GM23248 (cell line): ENCODE measurements at places on chromosomes 4 and X. TPM values are rescaled to one million over a fixed set of nuclear protein-coding genes. Genes with fewer than 3 reads are reported as not detected.

Gene GPR143
- not detected in 2 replicates for polyA plus RNA-seq

Gene NLGN4X
- not detected in 2 replicates for polyA plus RNA-seq

Gene RASSF6
- polyA plus RNA-seq = not detected in 2 replicates

Gene FAM149A
- 0.94 and 1.2 TPM in 2 replicates for polyA plus RNA-seq

Gene DMRTC1B
- not detected in 2 replicates for polyA plus RNA-seq

Gene PNCK
- polyA plus RNA-seq = not detected in 2 replicates

Gene POU4F2
- polyA plus RNA-seq = not detected in 2 replicates

Gene NPY2R
- polyA plus RNA-seq = not detected in 2 replicates

Gene SPATA18
- polyA plus RNA-seq = 12.5 and 13.7 TPM in 2 replicates

Gene CT45A5
- not detected in 2 replicates for polyA plus RNA-seq

Gene RAB40A
- polyA plus RNA-seq = 0.16 and 0.34 TPM in 2 replicates

DNA sequence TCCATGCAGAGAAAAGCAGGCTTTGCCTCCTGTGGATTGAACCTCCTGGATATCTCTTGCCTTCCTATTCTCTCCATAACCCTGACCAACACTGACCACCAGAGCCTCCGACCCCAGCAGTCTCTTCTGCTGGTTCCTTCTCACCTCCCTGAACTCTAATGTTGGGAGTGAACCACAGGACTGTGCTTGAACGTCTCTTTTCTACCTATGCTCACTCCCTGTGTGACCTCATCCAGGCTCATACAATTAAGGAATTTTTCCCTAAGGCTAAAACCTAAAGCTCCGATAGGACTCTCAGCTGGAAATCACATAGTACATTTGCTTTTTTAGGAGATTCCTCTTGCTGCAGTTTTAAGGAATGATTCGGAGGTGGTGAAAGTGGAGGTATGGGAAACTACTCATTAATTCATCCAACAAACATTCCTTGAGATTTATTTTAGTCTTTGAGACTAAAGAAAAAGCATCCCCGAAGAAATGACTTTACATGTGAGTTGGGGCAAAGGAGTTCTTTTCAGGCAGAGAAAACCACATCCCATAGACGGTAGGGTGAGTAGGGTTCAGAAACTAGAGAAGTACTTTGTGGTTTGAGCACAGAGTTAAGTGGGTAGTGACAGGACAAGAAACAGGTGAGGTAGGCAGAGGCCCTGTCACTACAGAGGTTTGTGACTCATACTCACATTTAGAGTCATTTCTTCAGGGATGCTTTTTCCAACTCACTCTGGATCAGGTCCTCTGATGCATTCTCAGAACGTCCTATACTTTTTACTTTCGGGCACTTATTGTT is 30.8 kb downstream of the NDNF start:
- DNase-seq = no peak

- DNase-seq = no peak
These were observed 2.3 kb downstream of the FAM47C start for GRCh38 chrX:37010496-37010895.

DNA sequence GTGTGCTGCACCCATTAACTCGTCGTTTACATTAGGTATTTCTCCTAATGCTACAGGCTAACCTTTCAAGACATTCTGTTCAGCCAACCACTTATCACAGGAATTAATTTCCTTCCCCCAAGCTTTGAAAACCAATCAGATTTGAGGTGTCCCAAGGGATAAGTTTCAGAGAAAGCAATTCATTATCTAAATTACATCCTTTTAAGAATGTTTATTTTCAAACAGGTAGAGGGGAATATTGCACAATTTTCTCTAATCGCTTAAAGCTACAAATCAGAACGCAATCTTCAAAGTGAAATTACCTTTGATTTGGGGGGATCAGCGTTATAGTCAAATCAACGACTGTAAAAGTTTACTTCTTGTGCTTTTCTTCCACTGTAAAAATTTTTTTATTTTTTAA is 1.6 kb downstream of the CLOCK start:
- DNase-seq = peak; percentile 34

DNA sequence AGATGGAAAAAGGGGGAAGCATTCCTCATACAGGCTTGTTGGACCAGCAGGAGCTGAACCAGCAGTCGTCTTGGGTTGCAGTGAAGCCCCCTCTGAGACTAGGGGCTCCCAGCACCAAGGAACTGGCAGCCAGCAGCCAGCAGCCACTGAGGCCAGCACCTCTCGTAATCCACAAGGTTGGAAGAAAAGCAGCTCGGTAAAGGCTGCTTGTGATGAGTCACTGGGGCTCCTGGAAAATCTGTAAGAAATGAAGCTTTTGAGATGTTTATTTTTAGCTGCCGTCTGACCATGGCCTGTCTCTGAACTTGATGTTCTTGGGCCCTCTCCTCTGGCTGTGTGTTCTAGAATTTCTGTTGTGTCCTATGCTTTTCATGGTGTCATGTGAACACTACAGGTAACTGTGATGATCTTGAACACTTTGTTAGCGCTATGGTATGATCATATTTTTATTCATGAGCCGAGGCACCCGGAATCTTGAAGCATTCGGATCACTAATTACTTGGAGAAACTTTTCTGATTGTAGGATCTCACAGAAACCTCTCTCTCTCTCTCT is 18.6 kb downstream of the CLCN4 start:
- peak; percentile 74 for DNase-seq

DNA sequence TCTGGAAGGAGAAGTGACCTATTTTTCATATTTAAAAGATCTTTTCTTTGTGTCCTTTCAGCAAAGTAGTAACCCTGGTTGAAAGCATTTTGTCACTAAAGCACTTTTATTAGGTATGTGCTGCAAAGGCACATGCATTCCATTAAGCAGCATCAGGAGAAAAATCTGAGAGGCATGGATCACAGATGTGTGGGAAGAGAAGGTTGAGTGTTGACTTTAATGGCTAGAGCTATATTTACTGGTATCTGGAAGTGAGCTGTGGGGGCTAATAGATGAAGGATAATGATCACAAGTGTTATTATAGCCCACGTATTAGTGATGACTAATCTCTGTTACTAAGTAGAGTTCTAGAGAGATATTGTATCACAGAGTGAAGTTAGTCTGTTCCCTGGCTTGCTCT is 1520.7 kb downstream of the ARAP2 start:
- no peak for DNase-seq

DNA sequence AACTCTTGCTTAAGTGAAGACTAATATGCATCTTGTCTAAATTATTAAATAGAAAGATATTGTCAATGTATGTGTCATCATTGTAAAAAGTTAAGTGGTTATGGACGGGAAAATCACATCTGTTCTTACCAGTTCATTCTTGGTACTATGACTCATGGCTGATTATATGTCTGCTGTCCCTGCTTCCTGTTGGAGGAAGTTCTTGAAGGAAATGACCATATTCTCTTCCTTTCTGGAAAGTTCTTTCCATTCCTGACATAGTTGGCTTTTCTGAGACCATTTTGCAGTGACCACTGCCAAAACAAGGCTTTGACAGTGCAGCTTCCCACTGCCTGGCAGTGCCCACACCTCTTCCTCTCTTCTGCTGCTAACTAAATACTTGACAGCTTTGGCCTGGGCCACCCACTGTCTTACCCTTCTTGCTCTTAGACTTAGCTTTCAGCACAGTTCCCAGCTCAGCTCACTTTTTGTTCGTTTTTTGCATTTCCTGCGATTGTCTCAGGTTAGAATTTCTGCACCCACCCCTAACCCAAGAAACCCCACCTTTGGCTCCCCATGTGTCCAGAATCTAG is 13.2 kb upstream of the CLDN24 start:
- DNase-seq = peak; percentile 94

GRCh38 chr4:48546336-48546735 is 56.3 kb downstream of the ZAR1 start:
- DNase-seq = peak; percentile 67

DNA sequence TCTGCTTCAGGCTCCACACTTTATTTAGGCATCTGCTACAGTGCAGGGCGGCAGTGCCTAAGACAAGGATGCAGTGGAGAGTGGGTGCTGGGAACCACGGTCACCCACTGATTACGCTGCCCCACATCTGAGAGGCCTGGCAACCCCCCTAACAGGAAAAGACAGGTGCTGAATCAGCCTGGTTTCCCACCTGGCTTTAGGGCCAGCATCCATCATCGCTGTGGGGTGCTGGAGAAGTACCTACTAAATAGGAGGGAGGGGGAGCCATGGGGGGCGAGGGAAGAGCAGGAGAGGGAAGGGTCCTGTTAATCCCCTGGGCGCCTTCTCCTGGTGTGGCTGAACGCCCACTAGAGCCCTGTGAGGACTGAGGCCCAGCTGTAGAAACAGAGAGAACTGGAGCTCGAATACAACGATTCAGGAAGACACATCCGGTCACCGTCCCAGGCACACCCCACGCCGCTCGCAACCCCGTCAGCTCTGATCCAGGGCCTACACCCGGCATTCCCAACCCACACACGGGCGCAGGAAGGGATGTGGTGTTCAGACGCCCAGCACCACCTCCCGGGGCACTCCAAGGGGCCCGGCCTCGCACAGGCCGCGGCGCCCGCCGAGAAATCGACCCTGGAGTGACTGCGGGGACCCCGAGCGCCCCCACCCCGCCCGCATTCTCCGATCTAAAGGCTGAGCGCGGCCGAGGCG is 554 bp downstream of the DCTD start:
- peak; percentile 90 for DNase-seq

- DNase-seq = no peak
These were observed 625.7 kb downstream of the FAT4 start for GRCh38 chr4:125940426-125940825.

DNA sequence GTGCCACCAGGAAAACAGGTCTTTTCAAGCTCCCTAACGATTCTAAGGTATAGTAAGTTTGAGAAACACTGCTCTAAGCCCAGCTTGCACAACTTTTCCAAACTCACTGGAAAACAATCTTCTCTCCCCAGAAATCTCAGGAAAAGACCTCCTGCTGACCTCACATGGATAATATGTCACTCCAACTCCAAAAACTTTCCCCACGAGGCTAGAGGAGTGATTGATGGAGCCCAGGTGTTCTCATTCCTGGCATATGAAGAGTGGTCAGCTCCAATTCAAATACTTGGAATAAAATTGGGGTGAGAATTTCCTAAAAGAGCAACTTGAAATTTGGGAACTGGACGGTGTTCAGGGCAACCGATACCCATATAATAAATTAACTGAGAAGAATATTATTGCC is 299.9 kb downstream of the PPP4R3C start:
- no peak for DNase-seq

- DNase-seq = no peak
These were observed 279.8 kb upstream of the MAGEB18 start for GRCh38 chrX:25858273-25858880.

- no peak for DNase-seq
These were observed 117.3 kb downstream of the C4orf51 start for GRCh38 chr4:145797278-145797677.

GRCh38 chr4:186170966-186171365 is 20.4 kb upstream of the CYP4V2 start:
- DNase-seq = no peak

DNA sequence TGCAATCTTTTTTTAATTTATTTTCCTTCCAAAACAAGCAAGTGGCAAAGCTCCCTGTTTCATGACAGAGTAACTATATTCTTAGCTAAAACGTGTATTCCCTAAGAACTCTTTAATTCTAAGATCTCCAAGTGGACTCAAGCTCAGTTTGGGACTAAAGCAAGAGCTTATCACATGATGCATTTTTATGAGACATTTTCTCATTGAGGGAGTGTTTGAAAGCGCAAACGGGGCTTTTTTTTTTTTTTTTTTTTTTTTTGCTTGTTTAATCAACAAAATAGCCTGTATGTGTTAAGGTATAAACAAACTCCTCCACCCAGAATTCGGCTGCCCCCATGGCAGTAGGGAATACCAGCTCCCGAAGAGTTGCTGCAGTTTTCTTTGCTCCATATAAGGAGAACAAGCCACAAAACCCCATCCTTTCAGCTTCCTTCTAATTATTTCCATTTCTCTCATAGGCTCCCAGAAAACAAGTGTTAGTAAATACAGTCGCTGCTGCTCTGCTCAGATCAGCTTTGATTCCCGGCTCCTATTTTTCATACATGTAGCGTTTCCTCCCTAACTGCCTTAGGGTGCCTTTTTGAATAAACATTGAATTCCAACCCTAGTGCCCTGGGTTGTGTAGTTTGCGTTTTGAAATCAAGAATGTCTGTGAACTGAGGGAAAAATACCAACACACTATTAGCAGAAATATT is 669 bp upstream of the PPARGC1A start:
- no peak for DNase-seq

GRCh38 chrX:136941396-136942337 is 61.1 kb upstream of the RBMX start:
- DNase-seq = no peak

GRCh38 chr4:169540774-169541173 is 71.6 kb downstream of the NEK1 start:
- DNase-seq = peak; percentile 33

GRCh38 chr4:82620126-82620735 is 58.4 kb upstream of the TMEM150C start:
- no peak for DNase-seq

DNA sequence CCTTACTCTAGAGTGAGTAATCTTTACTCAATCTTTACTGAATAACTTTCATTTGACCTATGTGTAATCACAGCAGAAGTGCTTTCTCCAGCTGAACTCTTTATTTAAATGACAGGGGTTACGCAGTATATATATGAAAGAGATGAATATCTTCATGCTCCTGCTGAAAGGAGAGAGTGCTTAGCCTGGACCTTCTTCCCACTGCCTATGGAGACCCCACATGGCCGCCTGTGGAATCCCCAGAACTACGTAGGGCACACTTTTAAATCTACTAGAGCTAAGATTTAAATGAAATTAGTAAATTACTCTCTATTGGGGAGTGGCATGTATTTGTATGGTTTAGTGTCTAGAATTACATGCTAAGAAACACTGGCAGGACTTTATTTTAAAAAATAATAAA is 391.2 kb downstream of the ANKRD50 start:
- DNase-seq = peak; percentile 24

GRCh38 chr4:181870326-181870725 is 372.9 kb upstream of the TENM3 start:
- DNase-seq = no peak

DNA sequence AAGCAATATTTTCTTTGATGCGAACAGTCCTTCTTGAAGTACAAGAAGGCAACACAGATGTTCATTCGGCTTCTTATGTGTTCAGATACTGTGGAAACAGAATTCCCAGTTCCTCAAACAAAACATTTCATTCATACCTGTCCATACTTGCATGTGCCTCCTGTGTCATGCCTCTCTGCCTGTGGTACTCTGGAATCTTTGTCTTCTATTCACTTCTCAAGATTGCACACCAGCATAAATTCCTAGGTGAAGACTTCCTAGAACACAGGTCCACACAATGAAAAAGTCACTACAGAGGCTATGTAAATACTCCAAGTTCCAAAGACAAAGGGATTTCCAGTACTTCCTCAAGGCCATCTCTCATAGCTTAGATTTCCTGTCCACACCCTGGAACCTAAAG is 367.2 kb downstream of the AFF2 start:
- DNase-seq = no peak

- DNase-seq = no peak
These were observed 192.4 kb upstream of the NEIL3 start for GRCh38 chr4:177117256-177117655.

GRCh38 chr4:144819591-144819990 is 173.6 kb downstream of the HHIP start:
- DNase-seq = peak; percentile 5
